ENCODE measurements at places on chromosomes 7 and 10.

DNA sequence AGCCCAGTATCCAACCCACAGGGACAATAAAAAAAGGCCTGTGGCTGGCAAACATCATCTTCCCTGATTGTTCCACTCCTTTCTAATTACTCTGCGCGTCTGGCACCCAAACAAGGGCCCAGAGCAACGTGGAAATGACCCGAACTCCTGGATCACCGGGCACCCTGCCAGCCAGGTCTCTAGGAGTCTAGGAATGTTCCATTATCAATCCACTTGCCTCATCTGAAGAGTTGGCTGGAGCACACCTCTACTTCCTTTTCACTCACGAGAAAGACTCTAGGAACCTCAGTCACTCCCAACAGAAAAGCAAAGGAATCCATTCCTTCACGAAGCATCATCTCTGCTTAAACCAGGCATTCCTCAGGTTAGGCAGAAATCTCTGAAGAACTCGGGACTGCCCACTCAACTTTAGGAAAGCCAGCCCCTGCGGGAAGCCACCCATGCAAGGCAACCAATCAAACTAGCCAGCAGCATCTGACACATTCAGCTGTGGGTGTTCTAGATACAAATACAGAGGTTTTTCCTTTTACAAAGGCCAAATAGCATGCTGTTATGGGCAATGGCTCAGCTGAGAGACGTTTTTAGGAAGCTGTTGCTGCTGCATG, 37.7 kb downstream of the ATXN7L1 start:
- no peak for DNase-seq

- DNase-seq = no peak
These were observed 43.4 kb upstream of the C1GALT1 start for GRCh38 chr7:7138897-7139296.

GRCh38 chr7:21355406-21355874, 72.4 kb upstream of the SP4 start:
- DNase-seq = peak; percentile 60

- no peak for DNase-seq
These were observed 103.0 kb upstream of the KIF5B start for GRCh38 chr10:32159264-32159663.

DNA sequence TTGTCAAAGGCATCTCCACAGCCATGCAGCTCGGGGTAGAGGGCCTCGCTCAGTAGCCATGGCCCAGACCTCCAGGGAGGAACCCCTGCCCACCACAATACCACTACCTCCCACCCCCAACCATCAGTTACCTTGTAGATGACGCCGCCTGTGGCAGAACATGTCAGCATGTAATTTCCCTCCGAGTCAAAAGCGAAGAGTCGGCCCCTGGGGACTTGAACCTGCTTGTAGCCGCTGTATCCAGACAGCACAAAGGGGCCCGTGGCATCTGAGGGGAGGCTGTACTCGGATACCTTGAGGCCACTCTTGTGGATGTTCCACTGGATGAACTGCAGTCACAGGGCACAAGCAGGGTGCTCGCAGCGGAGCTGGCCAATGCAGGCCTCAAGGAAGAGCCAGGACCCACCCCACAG, 16.3 kb upstream of the CYREN start:
- DNase-seq = no peak

GRCh38 chr7:69728304-69728703, 130.0 kb downstream of the AUTS2 start:
- DNase-seq = no peak

DNA sequence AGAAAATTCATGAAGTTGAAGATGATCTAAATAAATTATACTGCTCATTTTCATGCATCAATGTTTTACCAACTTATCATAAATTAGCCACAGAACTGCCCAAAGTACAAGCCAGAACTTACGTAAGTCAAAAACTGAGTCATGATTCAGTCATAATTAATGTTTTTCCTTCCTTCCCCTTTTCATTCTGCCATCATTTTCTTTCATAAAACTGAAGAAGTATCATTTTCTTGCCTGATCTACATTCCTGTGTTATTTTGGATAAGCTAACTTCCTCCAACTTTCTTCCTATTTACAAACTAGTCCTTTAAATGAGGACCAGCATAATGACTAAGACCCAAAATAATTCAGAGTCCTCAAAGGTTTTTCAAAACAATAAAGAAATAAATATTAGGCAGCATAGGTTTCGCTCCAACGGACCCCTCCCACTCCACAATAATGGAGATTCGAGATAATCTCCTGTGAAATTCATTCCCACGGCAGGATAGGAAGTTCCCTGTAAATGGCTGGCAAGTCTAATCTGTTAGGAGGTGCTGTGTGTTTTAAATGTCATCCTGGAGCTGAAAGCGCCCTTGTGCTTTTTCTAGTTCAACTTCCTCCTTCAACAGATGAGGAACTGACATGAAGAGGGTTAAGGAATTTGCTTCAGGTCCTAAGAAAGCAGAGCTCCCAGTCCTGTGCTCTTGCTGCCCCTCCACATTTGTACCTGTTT, 218.9 kb downstream of the DOCK4 start:
- no peak for DNase-seq

DNA sequence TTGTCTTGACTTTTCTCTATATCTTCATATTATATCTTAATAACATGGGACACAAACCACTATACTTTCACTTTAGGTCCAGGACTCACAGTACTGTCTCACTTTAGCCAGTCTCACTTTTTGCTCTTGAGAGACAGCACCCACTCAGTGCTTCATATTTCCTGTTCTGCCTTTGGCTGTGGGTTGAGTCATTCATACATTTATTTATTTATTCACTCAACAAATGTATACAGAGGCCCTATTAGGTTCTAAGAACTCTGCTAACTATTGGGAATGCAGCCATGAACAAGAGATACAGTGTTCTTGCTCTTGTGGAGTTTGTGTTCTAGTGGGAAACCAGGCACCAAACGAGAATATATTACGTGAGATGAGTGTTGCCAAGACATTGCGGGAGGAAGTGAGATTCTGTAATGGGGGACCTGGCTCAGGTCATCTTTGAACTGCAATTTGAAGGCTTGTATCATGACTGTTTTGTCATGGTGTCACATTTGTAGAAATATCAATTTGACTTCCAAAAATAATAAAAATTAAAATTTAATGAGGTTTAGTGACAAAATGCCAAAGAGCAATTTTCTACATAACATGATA, 190.1 kb downstream of the SDHAF3 start:
- no peak for DNase-seq

GRCh38 chr7:6423942-6424701, 23.6 kb downstream of the DAGLB start:
- DNase-seq = no peak

- DNase-seq = no peak
These were observed 9.6 kb downstream of the PDZD8 start for GRCh38 chr10:117365612-117366011.

GRCh38 chr10:61606959-61607907, 55.5 kb upstream of the CABCOCO1 start:
- no peak for DNase-seq

DNA sequence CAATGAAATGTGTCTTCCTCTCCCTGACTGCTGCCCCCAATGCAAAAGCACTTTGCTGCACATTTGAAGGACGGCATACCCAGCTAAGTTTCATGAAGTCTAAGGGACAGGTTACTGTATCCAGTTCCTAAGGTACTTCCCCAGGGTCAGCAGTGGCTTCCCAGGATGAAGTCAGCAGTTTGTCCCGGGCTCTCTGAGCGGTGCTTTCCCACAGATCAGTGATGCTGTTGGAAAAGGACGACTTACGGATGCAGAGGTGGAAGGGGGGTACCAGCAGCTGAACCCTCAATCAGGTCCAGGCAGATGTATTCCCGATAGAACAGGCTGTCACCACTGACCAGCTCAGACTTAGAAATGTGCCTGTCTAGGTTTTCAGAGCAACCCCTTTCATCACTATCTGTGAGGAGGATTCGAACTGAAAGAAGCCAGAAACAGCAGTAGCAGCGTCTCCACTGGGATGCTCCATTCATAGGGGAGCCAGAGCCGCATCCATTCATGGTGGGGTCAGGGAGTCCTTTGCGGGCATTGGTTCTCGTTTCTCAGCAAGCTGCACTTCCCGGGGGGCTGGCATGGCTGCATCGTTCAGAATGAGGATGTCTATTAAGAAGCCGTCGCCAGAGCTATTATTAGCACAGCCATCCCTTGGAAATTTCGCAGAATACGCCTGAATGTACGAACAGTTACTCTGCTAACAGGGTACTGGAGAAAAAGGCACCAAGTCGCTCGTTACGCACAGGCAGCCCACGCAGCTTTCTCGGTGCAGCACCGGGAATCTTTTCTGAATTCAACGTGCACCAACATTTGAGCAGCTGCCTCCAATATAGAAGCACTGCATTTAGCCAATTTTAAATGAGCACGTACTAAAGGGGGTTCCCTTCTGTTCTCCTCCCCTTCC, 303.7 kb downstream of the PRPF18 start:
- no peak for DNase-seq

DNA sequence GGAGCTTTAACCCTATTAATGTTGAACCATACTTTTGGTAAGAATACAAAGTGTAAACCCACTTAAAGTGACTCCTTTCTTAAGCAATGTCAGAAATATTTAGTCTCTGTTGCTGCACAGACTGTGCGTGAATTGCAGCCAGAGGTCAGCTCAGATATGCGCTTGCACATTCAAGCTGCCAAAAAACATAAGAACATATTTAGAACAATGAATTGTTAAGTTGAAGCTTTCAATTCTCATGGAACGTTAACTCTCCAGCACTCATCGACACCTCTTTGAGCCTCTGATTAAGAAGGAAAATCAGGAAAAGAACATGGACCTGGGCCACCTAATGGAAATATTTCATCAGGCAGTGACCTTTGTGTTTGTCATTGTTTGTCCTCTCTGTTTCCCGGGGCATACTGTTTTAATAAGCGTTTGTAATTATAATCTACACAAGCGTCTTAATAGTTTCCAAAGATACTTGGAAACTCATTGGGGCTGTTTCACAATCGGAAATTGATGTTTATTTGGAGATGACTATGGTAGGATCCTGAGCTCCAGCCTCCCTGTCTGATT, 193.0 kb upstream of the CELF2 start:
- no peak for DNase-seq

- DNase-seq = no peak
These were observed 15.2 kb upstream of the LBX1 start for GRCh38 chr10:101244321-101245050.

DNA sequence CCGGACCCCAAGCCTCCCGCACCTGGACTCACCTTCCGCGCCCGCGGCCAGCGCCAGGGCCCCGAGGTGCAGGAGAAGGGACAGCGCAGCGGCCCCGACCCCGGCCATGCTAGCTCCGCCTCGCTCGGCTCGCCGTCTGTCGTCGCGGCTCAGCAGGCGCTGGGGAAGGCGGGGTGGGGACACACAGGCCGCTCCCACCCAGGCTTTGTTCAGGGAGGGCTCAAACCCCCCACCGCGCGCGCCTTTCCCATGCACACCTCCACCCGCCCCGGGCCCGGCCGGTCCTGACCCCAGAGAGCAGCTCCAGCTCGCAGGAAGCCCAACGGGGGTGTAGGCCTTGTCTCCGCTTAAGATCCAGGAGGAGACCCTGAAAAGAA, at the start of gene KCP:
Gene KCP (minus strand): TSS at position 141 of the 377 bp plus-strand sequence. CDS start 33 bp downstream, at position 108.
- DNase-seq = no peak

- no peak for DNase-seq
These were observed 19.8 kb downstream of the CNTNAP2 start for GRCh38 chr7:146136357-146136875.

GRCh38 chr7:148589640-148590039, 926 bp upstream of the C7orf33 start:
- DNase-seq = no peak

- DNase-seq = no peak
These were observed 144.2 kb downstream of the PRPF18 start for GRCh38 chr10:13730956-13731355.

GRCh38 chr7:27689150-27689549, 26.5 kb upstream of the HIBADH start:
- no peak for DNase-seq

GRCh38 chr7:52382731-52383130, 652.7 kb upstream of the POM121L12 start:
- no peak for DNase-seq

GRCh38 chr10:48214716-48215485, 59.6 kb downstream of the FRMPD2 start:
- no peak for DNase-seq

DNA sequence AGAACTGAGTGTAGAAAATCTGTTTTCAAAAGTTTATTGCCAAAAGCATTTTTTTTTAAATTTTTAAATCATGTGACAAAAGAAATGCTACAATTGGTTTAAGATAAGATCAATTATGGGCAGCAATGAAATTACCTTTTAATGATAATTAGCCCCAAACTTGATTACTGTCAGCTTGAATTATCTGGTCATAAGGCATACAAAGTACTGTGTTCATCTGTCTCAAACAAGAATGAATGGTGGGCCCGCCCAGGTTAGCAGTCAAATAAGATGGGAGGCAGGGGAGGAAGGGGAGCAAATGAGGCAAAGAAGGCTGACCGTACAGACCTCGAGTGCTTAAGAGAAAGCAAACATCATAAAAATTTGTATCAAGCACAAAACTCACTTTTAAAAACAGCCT, 68.1 kb downstream of the JAZF1 start:
- DNase-seq = no peak

DNA sequence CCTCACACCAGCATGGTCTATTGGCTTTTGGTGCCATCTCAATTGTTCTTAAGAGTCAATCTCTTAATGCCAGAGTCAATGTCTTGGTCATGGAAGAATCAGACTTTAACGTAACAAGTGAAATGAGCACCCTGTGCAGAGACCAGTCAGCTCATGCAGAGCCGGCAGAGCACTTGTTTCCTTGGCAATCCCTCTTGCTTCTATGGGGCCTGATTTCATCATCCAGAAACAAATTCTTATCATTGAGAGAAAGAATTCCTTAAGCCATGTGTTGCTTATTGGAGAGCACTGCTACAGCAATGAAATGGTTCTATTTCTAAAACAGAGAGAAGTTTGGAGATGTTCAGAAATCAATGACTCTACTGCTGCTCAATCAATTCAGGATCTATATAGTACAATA, 212.8 kb downstream of the IPMK start:
- DNase-seq = no peak

- DNase-seq = no peak
These were observed 412.3 kb upstream of the FOXK1 start for GRCh38 chr7:4269746-4270145.

GRCh38 chr10:266974-267425, 131.7 kb downstream of the ZMYND11 start:
- no peak for DNase-seq

DNA sequence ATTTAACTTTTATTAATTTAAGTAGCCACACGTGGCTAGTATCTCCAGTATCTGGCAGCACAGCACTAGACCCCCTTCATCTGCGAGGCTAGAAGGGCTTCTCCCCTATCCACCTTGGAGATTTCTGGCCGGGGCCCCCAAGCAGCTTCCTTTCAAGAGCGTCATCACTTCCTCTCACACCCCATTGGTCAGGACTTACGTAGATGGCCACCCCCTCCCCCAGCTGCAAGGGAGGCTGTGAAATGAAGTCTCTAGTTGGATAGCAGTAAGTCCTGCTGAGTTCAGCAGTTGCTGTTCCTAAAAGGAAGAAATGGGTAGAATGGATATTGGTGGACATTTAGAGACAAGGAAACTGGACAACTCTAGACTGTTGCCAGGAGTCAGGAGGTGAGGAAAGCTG, 33.8 kb upstream of the COMTD1 start:
- no peak for DNase-seq

GRCh38 chr7:132666071-132666773, 90.0 kb upstream of the PLXNA4 start:
- DNase-seq = no peak

All from stimulated activated CD4-positive, alpha-beta T cell treated with anti-CD3 and anti-CD28 coated beads, Interleukin-2, amount 100 ng/mL, for 24 hours (primary cell).